ENCODE measurements at places on chromosomes 5 and 9.

- DNase-seq, result peak; percentile 27
Measured at GRCh38 chr5:154647114-154647760, 107.9 kb upstream of the LARP1 start.

DNA sequence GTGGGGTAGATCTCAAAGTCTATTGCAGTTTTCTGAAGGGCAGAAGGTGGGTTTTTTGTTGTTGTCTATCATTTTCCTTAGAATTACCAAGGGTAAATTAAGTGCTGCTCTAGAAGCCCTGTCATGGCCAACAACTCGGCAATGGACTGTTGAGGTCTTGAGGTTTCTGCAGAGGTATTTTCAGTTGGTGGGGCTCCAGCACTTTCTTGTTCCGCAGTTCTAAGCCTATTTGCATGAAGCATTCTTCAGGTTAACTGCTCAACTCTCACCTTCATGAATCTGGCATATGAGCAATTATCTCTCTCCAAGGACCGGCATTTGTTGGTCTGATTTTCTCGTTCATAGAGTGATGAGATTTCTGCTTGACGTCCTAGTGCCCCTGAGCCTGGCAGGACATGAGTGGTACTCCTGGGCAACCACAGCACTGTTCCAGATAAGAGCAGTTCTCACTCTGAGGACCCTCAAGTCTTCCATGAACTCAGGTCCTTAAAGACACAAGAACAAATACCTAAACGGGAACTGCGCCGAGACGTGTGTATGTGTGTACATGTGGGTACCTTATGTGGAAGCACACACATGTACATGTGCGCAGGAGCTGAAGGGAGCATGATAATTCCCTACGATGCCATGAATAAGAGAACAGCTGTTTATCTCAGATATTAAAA is 544.5 kb downstream of the CSNK1G3 start:
- no peak for DNase-seq

GRCh38 chr9:116466271-116467235 is 220.6 kb upstream of the TRIM32 start:
- no peak for DNase-seq

DNA sequence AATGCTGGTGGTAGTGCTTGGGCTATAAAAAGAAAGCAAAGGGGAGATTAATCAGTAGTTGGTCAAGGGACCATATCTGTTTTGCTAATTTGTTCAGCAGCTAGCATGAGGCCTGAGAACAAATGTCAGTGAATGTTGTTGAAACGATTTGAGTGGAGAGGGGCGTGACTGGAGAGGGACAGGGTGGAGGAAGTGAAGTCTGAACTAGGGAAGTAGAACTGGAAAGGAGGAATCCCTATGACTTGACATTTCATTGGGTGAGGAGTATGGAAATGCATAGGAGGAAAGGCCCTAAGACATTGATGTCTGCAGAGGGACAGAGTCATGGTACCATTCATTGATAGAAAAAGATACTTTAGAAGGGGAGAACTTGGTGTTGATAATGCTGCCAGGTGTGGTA is 19.7 kb downstream of the TLE4 start:
- no peak for DNase-seq

GRCh38 chr5:117657541-117657940 is 1082.9 kb upstream of the SEMA6A start:
- DNase-seq, result no peak

- DNase-seq, result peak; percentile 28
Measured at GRCh38 chr9:36486933-36487481, 85.7 kb upstream of the MELK start.

DNA sequence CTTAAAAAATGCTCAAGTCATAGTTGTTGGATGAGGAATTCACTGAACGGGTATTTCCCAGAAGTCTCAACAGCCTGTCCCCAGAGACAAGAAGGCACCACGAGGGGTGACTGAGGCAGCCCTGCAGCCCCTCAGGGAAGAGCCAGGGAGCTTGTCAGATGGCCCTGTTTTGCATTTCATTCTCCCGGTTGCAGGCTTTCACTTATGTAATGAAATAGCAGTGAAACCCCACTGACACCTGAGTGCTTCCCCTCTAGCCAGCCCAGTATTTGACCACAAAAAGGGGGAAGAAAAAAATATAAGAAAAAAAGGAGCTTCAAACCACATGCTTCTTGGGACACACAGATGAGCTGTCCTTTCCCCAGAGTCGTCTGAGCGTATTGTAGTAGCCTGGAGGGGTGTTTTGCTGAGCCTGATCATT is 75.3 kb upstream of the IL12B start:
- no peak for DNase-seq

DNA sequence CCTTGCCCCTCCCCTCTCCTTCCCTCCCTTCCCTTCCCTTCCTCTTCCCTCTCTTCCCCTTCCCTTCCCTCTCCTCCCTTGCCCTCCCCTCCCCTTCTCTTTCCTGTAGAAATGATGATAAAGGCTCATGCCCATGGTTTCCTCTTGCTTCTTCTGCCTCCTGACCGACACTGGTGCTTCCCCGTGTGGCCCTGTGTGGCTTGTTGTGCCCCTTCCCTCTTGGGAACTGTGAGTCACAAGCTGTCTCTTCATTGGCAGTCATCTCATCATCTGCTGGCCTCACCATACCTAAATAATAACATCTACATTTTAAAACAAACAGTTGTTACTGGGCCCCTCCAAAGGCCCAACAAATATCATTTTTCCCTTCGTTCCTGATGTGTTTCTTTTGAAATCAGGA is 11.7 kb upstream of the CARNMT1 start:
- no peak for DNase-seq

- DNase-seq, result no peak
Measured at GRCh38 chr9:132983491-132984201, 5.2 kb downstream of the GFI1B start.

GRCh38 chr5:57383093-57383861 is 99.3 kb downstream of the ACTBL2 start:
- no peak for DNase-seq

- DNase-seq, result no peak
Measured at GRCh38 chr5:92505925-92506324, 1075.1 kb downstream of the NR2F1-AS1 start.

DNA sequence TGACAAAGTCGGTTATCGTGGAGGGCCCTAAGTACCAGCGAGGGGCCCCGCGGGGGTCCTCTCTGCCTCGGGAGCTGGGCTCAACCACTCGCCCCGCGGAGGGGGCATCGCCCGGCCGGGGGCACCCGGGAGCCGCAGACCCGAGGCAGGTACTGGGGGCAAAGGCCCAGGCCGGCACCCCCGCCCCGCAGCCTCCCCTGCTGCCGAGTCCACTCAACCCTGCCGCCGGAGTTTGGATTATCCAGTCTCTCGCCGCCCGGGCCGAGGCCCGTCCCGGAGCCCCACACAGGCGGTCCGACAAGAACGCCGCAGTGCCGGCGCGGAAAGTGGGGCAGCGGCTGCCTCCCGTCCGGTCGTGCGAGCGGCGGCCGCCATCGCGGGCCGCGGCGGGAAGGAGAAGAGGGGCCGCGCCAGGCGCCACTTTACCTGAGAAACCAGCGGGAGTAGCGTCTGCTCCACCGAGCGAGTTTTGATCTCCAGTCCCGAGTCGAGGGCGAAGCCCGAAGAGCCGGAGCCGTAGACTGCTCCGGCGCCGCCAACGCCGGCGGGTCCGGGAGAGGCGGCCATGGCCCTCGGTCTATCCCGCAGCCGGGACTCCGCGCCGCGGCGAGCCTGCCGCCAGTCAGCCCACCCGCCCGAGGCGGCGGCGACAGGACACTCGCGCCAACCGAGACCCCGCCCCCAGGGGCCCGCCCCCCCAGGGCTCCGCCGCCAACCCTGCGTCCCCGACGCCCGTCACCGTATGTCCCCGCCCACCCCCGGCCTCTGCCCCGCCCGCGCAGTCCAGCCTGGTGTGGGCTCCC is at the start of gene CTNNAL1:
Gene CTNNAL1 (minus strand): TSS at position 624 of the 803 bp plus-strand sequence. CDS start 57 bp downstream, at position 567.
- peak; percentile 81 for DNase-seq

GRCh38 chr9:7536310-7536939 is 263.2 kb downstream of the DMAC1 start:
- no peak for DNase-seq

GRCh38 chr9:137445930-137446431 is 4.8 kb upstream of the ENTPD8 start:
- no peak for DNase-seq

DNA sequence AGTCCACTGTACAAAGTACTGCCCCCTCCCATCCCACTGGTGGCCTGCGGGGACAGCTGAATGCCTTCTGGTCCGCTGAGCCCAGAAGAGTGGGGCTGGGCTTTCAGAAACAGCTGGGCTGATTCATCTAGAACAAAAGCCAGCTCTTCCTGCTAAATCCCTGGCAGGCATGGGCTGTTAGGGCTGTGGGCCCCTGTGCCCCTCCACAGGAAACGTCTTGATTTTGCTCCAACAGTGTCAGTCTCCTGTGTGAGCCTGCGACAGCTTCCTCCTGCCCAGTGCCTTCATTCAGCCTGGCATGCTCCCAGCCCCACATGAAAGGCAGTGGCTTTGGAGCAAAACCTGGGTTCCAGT is 6.9 kb upstream of the GSN start:
- no peak for DNase-seq

DNA sequence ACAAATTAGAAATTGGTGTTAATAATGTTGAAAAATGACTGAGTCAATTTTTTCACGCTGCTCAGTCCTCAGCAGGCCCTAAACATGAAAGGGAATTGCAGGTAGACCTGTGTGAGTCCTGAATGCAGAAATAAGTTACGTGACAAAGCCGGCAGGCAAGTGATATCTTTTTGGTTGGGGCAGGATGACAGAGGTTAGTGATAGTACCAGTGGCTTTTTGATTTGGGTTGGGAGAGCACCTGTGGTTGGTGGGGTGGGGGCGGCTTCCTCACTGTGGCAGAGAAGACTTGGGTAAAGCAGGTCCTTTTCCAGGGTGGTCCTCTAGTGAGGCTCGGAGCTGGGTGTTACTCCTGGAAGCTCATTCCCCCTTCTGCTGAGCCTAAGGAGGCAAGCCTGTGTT is 164.7 kb downstream of the TMEM167A start:
- DNase-seq, result no peak

DNA sequence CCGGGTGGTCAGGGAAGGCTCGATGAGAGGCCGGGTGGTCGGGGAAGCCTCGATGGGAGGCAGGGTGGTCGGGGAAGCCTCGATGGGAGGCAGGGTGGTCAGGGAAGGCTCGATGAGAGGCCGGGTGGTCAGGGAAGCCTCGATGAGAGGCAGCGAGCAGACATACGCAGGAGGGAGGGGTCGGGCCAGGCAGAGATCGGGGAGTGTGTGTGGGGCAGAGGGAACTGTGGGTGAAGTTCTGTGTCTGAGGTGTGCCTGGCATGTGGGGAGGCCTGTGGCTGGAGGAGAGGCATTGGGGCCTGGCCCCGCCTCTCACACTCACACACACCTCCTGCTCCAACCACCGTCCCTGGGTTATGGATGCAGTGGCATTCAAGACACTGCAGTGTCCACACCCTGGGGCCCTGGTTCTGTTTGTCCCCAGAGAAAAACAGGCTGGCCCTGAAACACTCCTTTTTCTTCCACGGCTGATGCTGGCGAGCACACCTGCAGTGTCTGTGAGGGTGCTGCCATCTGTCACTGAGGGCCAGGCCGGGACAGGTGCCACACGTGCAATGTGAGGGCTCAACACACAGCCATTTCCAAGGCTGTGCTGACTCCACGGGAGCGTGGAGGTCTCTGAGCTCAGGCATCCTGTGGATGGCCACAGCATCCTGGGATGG is 6.5 kb upstream of the PLEKHG4B start:
- no peak for DNase-seq

DNA sequence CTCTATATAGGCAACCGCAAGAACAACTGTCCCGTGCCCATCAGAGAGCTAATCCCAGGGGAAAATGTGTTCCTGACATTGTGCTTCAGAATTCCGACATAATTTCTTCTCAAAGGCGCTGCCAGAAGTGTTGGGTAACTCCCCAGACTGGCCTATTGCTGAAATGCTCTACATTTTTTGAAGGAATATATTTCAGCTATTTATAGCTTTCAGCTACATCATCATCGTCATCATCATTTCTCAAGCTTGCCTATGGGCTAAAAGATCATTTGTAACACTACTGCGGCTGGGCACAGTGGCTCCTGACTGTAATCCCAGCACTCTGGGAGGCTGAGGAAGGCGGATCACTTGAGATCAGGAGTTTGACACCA is 49.7 kb downstream of the MYO10 start:
- no peak for DNase-seq

- DNase-seq, result no peak
Measured at GRCh38 chr9:105331160-105331559, 86.7 kb downstream of the SLC44A1 start.

GRCh38 chr9:124498040-124498439 is 9.2 kb downstream of the NR5A1 start:
- no peak for DNase-seq

DNA sequence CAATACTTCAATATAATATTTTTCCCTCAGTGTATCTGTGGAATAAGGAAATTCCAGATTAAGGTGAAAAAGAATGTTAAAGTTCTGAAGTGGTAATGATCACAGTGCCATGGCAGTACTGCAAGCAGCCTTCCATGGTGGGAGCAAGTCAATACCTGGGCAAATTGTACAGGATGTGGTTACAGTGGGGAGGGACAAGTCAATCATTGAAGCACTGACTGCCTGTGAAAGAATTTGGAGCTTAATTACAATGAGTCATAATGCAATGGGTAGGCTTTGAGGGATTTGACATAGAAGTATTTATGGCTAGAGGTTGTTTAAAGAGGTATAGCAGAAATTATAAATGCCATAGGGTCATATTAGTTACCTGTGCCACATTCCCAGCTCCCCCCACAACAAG is 786.5 kb upstream of the ACO1 start:
- DNase-seq, result no peak

GRCh38 chr5:107875833-107876232 is 205.1 kb upstream of the EFNA5 start:
- DNase-seq, result no peak

DNA sequence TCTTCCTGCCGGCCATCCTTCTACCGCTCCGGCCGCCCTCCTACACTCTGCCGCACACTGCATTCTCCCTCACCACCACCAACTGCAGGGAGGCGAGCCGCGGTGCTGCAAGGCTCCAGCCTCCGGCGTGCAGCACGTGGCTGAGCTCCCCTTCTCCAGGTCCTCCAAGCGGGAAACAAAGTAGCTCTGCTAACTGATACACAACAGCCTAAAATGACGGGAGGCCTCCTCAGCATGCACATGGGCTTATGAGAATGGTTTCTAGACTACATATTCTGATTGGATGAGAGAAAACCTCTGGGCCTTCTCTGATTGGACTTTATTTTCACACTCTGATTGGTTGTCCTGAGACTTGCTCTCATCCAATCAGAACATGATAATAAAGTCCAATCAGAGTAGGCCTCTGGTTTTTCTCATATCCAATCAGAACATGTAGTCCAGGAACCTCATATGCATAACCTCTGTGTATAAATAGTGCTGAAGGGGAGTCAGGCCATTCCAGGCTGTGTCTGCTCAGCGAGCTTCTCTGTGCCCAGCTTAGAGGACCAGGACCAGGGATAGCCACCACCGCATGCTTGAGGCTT is 27.0 kb upstream of the ZNF354B start:
- no peak for DNase-seq

All from right renal pelvis (tissue), 4 donors.